NCI-H1417 treated with DMSO at 0.1 percent for 48 hours (cell line): ENCODE measurements at places on chromosomes 1 and 21.

DNA sequence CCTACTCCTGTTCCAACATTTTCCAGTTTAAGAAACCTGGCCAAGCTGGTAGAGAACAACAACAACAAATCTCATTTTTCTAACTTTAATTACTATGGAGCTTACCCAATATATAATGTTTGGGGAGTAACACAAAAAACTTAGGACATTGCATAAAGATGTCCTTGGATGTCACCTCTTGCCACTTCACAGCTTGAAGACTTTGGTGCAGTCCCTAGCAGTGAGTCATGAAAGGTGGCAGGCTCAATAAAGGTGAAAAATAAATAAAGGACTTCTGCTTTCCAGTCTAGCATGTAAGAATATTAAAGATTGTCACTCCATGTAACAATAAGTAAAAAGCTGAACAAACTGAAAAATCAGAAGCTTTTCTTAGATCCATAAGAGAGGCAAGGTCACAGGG, 17.6 kb upstream of the SELP start:
- no peak for DNase-seq

DNA sequence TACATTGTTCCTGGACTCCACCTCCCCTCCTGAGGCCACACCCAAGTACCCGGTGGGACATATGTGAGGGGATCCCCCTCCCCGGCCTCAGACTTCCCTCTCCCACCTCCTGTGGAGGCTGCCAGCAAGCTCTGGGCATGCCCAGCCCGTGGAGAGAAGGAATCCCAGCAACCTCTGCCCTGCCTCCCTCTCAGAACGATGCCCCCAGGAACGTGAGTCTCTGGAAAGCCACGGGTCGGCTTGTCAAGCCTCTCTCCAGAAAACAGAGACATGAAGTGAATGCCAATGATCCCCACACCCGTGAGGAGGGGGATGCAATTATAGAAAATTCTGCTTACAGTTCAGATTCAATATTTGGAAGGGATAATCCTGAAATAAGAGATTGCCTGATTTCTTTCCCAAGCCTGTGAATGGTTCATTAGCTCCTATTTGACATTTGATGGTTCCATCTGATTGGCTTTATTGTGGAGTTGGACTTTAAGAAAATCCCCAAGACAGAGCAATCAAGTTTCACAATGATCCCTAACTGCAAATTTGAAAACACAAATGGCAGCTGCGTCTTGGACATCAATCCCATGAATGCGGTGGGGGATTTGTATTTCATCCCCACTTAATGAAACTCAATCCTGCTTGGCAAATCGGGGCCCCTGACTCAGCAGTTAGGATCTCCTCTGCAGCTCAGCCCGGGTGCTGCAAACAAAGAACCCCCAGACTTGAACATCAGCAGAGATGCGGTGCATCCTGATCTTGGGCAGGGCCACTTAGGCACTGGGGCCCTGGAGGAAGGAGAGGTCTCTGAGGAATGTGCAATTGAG, 9.1 kb upstream of the GUCA2B start:
- no peak for DNase-seq

GRCh38 chr1:71089536-71090270, 8.9 kb upstream of the ZRANB2 start:
- DNase-seq = no peak

DNA sequence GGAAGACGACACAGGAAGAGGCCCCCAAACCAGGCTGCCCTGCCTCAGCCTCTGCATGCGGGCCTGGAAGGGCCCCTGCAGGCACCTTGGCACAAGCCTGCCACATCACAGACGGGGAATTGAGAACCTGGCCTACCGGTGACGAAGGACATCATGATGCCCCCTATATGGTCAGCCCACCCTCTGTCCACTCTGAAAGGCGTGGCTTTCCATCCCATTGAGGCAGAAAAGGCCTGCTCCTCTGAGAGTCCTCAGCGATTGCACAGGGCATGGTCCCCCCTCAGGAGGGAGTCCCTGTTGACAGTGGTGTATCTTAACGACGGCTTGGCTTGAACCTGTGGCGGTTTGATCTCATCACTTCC, 11.4 kb downstream of the KRTAP10-1 start:
- no peak for DNase-seq

GRCh38 chr1:68358439-68358838, 91.3 kb downstream of the RPE65 start:
- DNase-seq = no peak

GRCh38 chr1:230636575-230637148, 5.6 kb upstream of the COG2 start:
- no peak for DNase-seq

- DNase-seq = no peak
These were observed 1.0 kb downstream of the RAB7B start for GRCh38 chr1:206002160-206002559.

DNA sequence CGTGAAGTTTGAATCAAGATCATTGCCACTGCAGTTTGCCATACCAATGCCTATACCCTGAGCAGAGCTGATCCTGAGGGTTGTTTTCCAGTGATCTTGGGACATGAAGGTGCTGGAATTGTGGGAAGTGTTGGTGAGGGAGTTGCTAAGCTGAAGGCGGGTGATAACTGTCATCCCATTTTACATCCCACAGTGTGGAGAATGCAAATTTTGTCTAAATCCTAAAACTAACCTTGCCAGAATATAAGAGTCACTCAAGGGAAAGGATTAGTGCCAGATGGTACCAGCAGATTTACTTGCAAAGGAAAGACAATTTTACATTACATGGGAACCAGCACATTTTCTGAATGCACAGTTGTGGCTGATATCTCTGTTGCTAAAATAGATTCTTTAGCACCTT, 78.6 kb downstream of the FMN2 start:
- no peak for DNase-seq

DNA sequence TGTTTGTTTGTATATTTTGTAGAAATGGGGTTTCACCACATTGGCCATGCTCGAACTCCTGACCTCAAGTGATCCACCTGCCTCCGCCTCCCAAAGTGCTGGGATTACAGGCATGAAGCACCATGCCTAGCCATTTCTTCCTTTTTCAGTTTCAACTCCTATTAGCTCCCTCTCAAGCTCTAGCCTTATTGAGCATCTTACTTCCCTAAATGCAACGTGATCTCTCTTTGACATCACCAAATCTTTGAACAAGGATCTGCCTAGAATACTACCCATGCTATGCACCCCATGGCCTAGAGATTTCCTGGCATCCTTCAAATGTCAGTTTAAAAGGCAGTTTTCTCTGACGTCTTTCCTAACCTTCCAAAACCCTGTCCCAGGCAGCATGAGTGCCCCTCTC, 91.1 kb upstream of the NR5A2 start:
- DNase-seq = no peak

DNA sequence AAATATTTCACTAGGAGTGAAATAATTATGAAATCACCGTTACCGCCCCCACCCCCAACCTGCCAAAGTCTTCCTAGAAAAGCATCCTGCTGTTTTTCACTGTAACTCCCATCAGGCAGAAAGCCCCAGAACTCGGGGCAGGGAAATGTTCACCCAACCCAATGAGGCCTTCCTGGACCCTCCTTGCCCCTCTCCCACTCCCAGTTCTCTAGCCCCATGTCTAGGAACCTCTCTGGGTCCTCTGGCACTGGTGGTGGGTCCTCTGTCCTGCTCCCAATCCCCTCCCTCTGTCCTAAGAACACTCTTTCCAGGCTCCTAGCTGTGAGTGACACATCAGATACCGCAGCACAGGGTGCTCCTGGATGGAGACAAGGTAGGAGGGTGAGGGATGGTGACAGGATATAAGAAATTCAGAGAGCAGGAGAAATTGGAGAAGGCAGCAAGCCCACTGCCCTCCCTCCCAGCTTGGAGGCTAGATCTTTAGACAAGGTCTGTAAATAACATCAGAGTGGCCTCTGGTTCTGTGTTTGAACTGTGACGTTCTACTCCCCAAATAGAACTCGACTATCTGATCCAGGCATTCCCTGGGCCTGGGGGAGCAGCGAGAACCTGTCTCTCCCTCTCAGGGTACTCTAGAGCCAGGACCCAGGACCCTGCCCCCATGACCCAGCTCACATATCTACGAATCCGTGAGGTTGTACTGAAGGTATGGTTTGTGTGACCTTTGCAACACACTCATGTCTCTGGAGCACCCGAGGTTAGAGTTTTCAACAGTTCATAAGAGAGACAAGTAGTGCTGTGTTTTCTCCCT, 23.3 kb upstream of the BTG2 start:
- DNase-seq = no peak

DNA sequence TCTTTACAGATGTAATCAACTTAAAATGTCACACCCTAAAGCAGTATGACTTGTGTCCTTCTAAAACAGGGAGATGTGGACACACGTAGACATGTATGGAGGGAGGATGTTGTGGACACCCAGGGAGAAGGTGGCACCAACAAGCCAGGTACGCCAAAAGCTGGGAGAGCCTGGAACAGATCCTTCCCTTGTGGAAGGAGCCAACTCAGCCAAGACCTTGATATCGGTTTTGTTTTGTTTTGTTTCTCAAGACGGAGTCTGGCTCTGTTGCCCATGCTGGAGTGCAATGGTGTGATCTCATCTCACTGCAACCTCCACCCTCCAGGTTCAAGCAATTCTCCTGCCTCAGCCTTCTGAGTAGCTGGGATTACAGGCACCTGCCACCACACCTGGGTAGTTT, 45.6 kb downstream of the CHAF1B start:
- no peak for DNase-seq

GRCh38 chr1:71967670-71968069, 314.7 kb downstream of the NEGR1 start:
- no peak for DNase-seq

DNA sequence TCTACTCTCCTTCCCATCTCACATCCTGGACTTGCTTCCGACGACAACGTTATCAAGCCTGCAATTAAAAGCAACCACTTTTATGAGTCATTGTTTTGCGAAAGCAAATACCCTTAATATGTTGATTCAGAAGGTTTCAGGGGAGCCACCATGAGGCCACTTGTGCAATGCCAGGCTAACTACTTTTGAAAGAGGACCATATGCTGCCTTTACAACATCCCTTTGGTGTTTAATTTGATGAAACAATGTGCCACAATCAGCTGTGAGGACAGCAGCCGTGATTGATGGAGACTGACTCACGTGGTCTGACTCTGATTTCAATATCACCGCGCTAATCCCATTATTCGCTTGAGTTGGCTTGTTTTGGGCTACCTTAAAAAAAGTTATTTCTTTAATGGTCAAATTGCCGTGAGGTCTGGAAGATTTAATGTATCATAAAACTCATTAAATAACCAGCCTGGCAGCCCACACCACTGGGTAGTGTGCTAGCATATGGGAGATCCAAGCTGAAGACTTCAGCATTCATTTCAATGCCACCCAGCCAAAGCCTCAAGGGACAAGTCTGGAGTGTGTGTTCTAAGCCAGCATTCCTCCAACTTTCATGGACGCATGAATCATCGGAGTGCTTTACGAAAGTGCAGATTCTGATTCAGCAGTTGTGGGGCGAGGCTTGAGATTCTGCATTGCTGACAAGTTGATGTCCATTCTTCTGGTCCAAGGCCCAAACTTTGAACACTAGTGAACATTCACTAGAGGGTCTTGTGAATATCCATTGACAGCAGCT, 73.3 kb upstream of the PAXBP1 start:
- DNase-seq = no peak

DNA sequence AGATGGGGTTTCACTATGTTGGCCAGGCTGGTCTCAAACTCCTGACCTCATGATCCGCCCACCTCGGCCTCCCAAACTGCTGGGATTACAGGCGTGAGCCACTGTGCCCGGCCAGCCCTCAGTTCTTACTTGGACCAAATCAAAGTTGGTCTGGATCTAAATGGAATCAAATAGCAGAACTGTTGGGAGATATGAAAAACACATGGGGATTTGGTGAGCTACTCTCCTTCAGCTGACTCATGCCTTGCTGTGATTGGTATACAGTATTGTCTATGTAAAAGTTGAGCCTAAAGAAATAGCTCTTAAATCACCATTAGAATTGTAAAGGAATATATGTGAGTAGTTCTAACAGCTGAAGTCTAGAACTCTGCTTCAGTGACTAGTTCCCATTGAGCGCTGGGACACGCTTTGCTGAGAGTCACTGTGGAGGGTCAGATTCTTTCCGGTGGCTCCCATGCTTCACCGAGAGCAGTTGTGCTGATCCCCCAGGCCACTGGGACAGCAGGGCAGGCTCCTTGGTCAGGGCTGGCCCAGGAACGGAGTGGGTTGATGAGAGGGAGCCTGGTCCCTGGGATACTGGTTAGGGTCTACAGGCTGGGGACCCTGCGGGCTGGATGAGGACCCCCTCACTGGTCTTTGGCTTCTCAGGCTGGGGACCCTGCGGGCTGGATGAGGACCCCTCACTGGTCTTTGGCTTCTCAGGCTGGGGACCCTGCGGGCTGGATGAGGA, 14.0 kb downstream of the PKNOX1 start:
- no peak for DNase-seq

DNA sequence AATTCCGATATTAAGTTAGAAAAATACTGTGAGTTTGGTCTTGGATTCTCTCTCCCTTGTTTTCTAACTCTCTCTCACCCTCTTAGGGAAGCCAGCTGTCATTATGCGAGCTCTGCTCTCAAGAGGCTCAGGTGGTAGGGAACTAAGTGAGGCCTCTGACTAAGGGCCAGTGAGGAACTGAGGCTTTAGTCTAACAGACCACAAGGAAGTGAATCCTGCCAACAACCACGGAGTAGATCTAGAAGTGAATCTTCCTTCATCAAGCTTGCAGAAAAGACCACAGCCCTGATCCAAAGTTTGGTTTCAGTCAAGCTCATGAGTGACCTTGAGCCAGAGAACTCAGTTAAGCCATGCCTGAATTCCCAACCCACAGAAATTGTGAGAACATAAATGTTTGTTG, 180.1 kb upstream of the PRMT6 start:
- no peak for DNase-seq

DNA sequence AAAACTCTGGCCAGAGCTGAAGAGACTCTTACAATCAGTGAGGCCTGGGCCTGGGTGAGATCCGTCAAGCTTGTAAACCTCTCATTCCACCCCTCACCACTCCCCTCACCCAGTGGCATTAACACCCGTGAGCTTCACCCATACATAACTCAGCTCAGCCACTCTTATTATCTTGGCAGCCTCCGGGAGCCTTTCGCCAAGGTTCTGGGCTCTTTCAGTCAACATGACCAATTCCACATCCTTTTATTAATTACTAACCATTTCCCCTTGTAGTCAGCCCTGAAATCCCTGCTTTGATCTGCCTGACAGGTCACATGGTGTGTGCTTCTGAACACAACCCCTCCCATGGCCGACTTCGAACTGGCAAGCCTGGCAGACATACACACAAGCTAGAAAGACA, 134.8 kb downstream of the SETD4 start:
- no peak for DNase-seq
